ENCODE measurements at places on chromosomes 13 and 19. TPM values are rescaled to one million over a fixed set of nuclear protein-coding genes. Genes with fewer than 3 reads are reported as not detected.

GRCh38 chr13:97120976-97121375 is 101.2 kb upstream of the MBNL2 start:
- DNase-seq: no peak

- no peak for DNase-seq
Observed at GRCh38 chr13:73224703-73225102, 165.9 kb downstream of the KLF5 start.

DNA sequence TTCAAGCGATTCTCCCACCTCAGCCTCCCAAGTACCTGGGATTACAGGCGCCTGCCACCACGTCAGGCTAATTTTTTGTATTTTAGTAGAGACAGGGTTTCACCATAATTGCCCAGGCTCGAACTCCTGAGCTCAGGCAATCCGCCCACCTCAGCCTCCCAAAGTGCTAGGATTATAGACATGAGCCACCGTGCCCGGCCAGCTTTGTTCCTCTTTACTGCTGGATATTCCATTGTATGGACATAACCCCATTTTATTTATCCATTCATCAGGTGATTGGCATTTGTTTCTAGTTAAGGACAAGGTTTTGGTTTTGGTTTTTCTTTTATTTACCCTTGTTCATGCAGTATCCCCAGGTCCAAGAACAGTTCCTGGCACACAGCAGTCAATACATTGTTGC is 4.1 kb upstream of the RPS9 start:
- DNase-seq: no peak

GRCh38 chr19:38274739-38275138 is 10.4 kb downstream of the SPINT2 start:
- no peak for DNase-seq

CRYL1 gene
- 44.8 TPM for total RNA-seq

MCEMP1 gene
- total RNA-seq: 2.6 TPM

ZNF93 gene
- total RNA-seq: 3.6 TPM

- DNase-seq: no peak
Observed at GRCh38 chr19:47005164-47005641, 14.4 kb upstream of the NPAS1 start.

AMER2 gene
- total RNA-seq: 0.04 TPM

DNA sequence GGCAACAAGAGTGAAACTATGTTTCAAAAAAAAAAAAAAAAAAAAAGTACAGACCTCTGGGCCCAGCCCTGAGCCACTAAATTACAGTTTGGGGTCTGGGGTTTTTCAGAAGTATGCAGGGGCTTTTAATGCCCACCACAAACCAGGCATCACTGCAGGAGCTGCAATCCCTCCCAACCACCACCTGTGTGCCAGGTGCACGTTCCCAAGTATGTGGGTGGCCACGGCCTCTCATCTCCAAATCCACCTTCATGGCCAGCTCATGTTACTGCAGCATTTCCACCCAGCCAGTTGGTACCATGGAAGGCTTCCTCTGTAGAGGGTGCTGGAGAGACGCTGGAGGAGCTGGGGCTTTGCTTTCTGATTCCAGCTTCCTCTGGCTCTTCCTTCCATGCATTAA is 26.5 kb downstream of the CEP89 start:
- no peak for DNase-seq

DNA sequence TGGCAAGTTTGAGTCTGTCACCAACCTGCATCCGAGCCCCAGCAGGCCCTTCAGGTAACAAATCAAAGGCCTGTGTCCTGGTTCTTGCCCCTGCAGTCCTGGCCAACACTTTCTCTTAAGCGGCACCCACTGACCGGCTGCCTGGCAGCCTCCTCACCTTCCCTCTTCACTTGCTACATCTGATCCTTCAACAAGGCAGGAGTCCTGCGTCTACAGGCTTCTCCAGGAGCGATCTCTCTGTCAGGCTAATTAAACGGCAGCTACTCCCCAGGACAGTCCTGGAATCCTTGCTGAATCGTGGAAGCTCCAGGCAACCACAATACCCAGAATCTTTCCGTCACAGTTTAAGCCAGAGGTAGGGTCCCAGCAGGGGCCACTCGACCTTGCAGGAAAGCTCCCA is 41.1 kb upstream of the GAS6 start:
- DNase-seq: peak; percentile 28

GRCh38 chr19:45976178-45976577 is 2.5 kb upstream of the NOVA2 start:
- DNase-seq: no peak

GRCh38 chr13:66984241-66984640 is 245.9 kb downstream of the PCDH9 start:
- DNase-seq: no peak

GRCh38 chr19:16673231-16673630 is 12.3 kb downstream of the TMEM38A start:
- no peak for DNase-seq

ZNF558 gene
- total RNA-seq: 35.0 TPM

GRCh38 chr19:49951806-49952478 is 9.0 kb downstream of the SIGLEC11 start:
- DNase-seq: no peak

DNA sequence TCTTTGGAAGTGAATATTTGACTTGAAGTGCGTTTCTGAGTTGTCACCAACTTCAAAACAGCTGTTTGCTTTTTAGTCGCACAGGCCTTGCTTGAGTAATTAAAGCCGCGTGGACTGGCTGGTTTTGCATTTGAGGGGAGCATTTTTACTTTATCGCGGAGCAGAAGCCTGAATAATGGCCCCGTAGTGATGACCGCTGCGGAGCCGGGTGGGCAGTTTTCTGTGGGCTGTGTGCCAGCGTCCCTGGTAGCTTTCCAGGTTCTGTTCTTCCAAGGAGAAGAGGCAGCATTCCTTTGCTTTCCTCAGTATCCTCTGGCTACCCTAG is 1.1 kb downstream of the NAA16 start:
- DNase-seq: no peak

NLRP7 gene
- total RNA-seq: not detected

DNA sequence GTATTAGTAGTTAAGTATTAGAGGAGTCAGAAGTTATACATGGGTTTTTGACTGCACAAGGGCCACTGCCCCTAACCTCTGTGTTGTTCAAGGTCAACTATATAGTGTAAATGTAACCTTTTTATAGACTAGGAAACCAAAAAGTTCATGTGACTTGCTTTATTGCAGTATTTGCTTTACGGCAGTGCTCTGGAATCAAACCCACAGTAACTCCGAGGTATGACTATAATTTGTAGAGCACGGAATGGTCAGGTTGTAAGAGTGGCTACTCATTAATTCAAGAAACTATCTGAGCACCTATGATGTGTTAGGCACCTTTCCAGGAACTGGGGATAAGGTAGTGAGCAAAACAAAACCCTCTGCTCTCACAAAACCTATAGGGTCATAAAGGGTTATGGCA is 22.2 kb downstream of the SUPT20H start:
- no peak for DNase-seq

DNA sequence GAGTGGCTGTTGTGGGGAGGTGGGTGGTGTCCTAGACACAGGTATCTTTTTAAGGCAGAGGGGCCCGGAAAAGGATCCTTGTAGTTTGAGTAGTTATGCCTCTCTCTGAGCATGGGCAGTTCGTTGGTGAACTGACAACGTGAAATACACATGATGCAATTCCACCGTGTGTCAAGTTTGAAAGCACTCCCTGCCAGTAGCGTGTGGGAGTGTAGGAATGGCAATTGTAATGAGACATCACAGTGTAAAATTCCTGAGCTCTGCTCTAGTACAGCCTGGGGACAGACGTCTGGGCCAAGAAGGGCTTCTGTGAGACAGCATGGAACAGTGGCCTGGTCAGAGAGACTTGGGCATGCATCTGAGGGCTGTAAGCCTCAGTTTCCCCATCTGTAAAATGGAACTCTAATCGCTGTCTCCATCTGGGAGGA is 10.4 kb upstream of the ASF1B start:
- no peak for DNase-seq

- no peak for DNase-seq
Observed at GRCh38 chr13:111398715-111399299, 78.4 kb downstream of the TEX29 start.

DNA sequence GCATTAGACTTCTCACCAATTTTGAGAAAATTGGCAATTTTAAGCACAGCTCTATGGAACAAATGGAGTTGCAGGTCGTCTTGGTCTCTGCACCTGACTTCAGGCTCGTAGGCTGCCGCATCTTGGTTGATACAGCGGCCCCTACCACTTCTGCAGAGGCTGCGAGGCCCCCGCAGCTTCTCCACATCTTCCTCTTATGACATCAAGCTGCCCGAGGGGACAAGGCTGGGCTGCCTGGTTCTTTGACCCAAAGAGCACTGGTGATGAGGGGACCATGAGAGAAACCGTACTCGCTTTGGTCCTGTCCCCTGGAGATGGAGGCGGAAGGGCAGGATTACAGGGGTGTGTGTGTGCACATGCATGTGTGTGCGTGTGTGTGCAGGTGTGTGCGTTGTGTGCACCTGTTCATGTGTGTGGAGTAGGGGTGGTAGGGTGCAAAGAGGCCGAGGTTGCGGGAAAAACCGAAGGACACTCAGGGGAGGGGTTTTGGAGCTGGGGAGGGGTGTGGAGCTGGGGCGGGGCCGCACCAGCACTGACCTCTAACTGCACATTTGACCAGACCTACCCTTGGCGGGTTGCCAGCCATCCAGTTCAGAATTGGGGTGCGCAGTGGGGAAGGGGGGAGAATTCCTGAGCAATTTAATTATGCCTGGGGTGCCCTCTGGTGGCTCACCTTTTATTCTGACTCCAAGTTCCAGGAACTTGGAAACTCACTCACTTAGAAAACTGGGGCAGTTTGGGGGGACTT is 65.1 kb upstream of the ARHGEF7 start:
- DNase-seq: peak; percentile 81

GRCh38 chr13:51993713-51994112 is 17.5 kb downstream of the ATP7B start:
- DNase-seq: no peak

- peak; percentile 5 for DNase-seq
Observed at GRCh38 chr13:110589793-110590390, 25.5 kb upstream of the NAXD start.

DNA sequence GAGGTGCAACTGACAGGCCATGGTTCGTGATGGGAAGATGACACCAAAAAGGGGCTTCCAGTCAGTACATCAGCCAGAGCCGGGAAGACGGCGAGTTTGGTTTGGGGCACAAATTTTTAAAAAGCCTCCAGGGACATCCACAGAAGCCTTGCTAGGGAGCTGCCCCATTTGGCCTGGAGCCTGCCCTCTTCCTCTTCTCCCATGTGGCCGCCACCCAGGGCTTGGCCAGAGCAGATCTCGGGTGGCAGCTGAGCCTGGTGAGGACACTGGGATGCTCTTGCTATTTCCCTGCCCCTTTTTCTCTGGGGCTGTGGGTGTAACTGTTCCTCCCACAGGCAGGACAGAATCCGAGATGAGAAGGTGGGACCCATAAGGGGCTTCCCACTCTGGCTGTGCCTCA is 8.2 kb downstream of the ETFB start:
- DNase-seq: no peak

GRCh38 chr19:11405846-11406643 is 13.1 kb downstream of the RGL3 start:
- no peak for DNase-seq

GRCh38 chr13:35293579-35294226 is 182.8 kb downstream of the MAB21L1 start:
- no peak for DNase-seq

GRCh38 chr13:95403349-95404140 is 102.3 kb upstream of the ABCC4 start:
- DNase-seq: no peak

GRCh38 chr19:40893112-40893511 is 11.1 kb upstream of the CYP2A7 start:
- no peak for DNase-seq

C1QTNF9B gene
- total RNA-seq: 3.0 TPM

MTIF3 gene
- total RNA-seq: 45.5 TPM

- no peak for DNase-seq
Observed at GRCh38 chr13:37914781-37915391, 45.3 kb upstream of the TRPC4 start.

CBY2 gene
- total RNA-seq: not detected

FBXO17 gene
- 30.0 TPM for total RNA-seq

SMAD9 gene
- total RNA-seq: 30.5 TPM

- peak; percentile 52 for DNase-seq
Observed at GRCh38 chr13:113766035-113766800, 7.2 kb downstream of the TMEM255B start.

SYNGR4 gene
- total RNA-seq: not detected

IGLON5 gene
- total RNA-seq: not detected

DNA sequence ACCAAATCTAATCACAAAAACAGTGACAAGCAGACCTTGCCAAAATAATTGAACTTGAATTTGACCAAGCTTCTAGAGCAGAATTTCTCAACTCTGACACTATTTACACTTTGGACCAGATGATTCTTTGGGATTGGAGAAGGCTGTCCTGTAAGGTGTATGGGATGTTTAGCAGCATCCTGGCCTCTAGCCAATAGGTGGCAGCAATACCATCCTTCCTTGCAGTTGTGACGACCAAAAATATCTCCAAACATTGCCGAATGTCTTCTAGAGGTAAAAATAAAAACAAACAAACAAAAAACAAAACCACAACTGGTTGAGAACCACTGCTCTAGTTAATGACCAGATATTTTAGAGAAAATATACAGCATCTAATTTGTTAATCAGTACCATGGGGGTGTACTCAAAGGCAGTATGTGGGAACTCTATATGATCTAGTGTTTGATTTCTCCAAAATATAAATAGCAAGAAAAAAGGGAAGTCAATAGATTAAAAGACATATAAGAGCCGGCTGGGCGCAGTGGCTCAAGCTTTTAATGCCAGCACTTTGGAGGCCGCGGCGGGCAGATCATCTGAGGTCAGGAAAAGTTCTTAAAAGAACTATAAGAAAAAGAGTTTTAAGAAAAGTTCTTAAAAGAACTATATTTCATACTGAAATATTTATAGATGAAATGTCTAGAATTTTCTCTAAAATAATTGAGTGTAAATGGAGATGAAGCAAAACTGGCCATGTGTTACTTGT is 60.9 kb upstream of the ZNF527 start:
- DNase-seq: no peak

GRCh38 chr13:64505336-64505910 is 2724.7 kb downstream of the PCDH9 start:
- no peak for DNase-seq

GRCh38 chr13:50618206-50618605 is 225.3 kb downstream of the DLEU7 start:
- DNase-seq: no peak

DNA sequence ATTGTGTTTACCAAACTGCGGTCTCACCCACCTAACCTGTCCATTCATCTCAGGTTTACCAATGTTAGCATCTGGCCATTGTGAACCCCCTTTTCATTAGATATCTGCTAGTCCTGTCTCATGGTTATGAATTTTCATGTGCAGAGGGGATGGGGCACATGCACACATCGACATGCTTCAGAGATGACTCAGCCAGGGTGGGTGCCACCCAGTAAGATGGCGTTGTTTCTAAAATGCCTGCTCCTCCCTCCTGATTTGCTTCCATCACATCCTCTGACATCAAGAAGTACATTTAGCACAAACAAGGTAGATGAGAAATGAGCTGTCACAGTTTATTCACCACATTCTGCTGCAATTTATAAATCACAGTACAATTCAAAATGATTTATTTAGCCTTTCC is 51.3 kb downstream of the GPALPP1 start:
- no peak for DNase-seq

GRCh38 chr19:16378291-16378889 is 53.8 kb downstream of the KLF2 start:
- no peak for DNase-seq

RFPL4A gene
- not detected for total RNA-seq

- no peak for DNase-seq
Observed at GRCh38 chr13:98374750-98375149, 197.7 kb upstream of the RNF113B start.

- DNase-seq: peak; percentile 66
Observed at GRCh38 chr13:74132776-74133656, 1.2 kb downstream of the KLF12 start.
